ENCODE measurements at places on chromosomes 7 and 10. TPM values are rescaled to one million over a fixed set of nuclear protein-coding genes. Genes with fewer than 3 reads are reported as not detected.

The STEAP4 gene
- 0.19 TPM for polyA plus RNA-seq

GRCh38 chr10:121428867-121429266 lies 169.4 kb downstream of the FGFR2 start:
- DNase-seq = no peak

DNA sequence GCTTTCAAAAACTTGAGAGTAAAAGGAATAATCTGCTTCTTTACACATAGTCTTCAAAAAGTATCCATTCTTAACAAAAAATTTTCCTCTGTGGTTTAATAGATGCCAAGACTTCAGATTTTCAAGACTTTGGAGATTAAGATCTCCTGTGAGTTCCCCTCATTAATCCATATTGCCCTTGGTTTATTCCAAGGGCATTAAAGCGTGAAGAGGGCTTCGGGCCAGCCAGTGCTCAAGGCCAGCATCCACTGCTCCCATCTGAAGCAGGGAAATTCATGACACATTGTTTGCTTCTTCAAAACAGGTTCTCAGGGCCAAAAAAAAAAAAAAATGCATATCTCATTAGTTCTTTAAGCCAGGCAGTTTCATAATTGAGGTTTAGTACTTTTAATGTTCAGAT lies 137.3 kb upstream of the RHOBTB1 start:
- DNase-seq = no peak

DNA sequence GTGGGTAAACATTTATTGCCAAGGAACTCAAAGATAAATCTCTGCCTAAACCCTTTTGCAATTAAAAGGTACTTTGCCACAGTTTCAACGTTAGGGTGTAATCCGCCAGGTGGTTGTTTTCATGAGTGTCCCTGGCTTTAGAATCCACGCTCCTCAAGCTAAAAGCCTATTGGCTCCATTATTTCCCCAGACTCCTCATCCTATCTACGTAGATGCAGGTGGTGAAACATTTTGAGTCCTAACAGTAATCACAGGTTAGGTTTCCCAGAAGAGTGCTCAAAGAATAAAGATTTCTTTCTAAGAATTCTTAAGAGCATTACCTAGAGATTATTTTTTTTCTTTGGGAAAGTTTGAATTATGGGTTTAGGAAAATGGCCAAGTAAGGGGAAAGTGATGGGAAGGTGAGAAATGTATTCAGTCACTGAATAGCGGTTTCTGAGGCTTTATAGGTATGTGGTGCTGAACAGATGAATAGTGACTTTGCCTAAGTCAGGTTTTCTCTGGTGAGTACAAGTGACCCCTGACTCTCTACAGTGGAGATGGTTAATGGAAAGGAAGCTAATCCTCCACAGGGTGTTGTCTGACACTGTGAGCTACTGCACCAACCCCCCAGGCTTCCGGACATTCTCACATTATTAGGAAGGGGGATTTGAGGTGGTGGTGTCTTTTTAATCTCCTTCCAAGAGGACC lies 60.2 kb downstream of the NRP1 start:
- no peak for DNase-seq

DNA sequence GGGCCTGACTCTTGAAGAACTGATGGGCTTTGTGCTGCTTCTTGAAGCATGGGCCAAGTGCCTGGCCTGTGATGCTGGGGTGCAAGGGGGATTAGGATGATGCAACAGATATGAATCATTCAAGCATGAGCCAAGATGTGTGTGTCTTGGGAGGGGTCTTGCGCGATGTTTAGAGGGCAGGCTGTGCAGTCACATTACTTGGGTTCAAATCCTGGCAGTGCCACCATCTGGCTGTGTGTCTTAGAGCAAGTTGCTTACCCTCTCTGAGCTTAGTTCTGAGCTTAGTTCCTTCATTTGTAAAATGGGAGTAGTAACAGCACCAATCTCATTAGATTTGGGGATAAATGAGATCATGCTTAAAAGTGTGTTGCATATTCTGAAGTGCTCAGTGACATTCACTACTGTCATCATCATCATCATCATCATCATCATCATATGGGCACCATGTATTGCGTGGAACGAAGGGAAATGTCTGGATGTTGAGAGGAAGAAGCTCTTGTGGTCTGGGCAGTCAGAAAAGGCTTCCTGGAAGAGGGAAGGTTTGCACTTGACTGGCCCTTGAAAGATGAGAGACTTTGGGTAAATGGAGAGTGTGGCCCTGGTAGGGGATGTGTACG lies 9.3 kb downstream of the UNC5B start:
- no peak for DNase-seq

GRCh38 chr10:80261316-80262030 lies 28.0 kb downstream of the MAT1A start:
- DNase-seq = no peak

- DNase-seq = peak; percentile 28
Observed at GRCh38 chr10:85413570-85413969, 953.0 kb downstream of the GRID1 start.

GRCh38 chr7:80536426-80536825 lies 24.6 kb upstream of the GNAT3 start:
- DNase-seq = no peak

DNA sequence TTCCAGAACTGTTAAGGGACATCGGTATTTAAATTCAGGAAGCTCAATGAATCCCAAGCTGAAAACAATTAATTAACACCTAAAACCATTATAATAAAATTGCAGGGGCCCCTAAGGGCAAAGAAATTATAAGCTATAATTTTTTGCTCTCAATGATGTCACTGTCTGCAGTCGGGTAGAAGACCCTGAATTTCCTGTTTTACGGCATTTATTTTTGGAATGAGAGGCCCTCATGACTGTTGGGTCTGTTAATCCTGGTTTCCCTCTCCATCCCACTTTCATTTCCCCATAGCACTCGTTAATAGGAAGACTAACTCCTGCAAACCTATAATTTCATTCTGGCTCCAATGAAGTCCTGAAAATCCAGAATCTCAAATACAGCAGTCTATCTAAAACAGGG lies 25.8 kb upstream of the GPR37 start:
- DNase-seq = no peak

The PRSS2 gene
- polyA plus RNA-seq = not detected

The LRRC4 gene
- 7.8 TPM for polyA plus RNA-seq

GRCh38 chr10:60703266-60704041 lies 74.8 kb upstream of the CDK1 start:
- no peak for DNase-seq

The PLCE1 gene
- 2.7 TPM for polyA plus RNA-seq

The PON1 gene
- 28.8 TPM for polyA plus RNA-seq

- no peak for DNase-seq
Observed at GRCh38 chr7:157614457-157615020, 277.7 kb downstream of the DNAJB6 start.

DNA sequence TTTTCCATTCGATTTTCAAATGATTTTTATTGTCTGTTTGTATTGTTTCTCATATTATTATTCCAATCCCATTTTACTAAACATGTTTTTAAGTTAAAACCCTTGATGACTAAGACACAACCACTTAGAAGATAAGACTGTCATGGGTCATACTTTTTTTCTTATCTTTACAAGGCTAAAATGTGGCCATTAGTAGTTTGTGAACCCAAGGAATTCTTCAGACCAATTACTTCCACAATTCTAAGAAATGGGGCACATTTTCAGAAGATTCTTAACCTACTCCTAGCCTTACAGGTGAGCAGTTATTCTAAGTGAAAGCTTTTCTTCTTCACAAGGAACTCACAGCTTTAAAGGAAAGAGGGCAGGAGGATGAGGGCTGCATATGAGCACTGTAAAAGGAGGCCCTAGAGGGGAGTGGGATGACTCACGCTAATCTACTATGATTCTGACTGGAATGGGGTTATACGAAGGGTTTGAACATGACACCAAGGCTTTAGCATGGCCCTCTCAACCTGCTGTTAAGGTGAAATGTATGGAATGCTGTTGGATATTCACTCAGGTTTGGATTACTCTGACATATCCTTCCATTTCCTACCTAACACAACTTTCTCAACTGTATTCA lies 81.0 kb downstream of the SORCS1 start:
- DNase-seq = no peak

- peak; percentile 83 for DNase-seq
Observed at GRCh38 chr10:78579995-78580394, 488.8 kb upstream of the ZMIZ1 start.

DNA sequence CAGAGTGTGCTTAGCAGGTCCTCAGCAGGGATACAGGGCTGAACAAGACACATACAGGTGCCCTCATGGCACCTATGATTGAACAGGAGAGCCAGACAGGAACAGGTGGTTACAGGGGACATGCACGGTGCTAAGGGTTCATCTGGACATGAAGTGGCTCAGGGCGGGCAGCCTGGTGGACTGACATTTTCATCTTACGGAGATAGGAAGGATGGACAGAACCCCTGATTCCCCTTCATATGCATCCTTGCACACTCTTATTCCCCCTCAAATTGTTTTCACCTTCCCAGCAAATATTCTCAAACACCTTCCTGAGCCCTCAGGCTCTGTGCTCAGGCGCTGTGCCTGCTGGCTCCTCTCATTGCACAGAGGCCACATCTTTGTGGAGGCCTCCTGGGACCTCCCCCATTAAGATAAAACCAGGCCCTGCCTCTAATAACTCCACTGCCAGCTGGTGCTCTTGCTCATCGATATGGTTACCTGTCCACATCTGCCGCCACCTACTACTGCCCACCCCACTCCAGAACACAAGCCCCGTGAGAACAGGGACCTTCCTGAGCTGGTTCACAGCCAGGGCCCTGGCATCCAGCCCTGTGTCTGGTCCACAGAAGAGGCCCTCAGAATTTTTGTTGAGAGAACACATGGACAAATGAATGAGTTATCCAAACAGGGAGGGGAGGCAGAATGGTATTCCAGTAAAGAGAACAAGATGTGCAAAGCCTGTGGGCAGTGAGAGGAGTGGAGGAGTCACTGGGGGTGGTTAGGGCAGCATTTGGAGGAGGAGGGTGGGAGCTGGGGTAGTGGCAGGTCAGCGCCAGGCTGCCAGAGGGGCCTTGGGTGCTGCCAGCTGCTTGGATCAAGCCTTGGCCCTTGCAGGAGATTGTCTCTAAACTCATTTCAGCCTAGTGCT lies 68.9 kb upstream of the AQP1 start:
- no peak for DNase-seq

GRCh38 chr10:20977300-20977699 lies 80.2 kb upstream of the NEBL start:
- DNase-seq = no peak

GRCh38 chr7:41232086-41232485 lies 470.8 kb downstream of the INHBA start:
- DNase-seq = no peak

GRCh38 chr10:129898706-129899268 lies 65.3 kb downstream of the EBF3 start:
- peak; percentile 60 for DNase-seq

DNA sequence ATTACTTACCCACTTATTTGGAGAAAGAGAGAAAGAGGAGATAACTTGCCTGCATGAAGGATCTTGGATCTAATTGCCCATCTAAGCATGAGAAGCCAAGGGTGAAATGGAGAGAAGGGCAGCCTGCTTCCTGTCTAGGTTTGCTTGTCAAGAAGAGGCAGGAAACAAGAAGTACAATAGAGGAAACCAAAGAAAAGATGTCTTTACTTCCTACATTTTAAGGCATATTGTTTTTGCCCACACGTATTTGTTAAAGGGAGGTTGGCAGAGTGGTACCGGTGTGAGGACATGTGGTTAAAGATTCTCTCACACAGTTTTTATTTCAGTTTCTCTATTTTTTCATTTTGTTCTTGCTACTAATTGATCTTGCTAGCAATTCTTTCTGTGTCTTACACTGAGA lies 6.0 kb upstream of the TAS2R38 start:
- no peak for DNase-seq

DNA sequence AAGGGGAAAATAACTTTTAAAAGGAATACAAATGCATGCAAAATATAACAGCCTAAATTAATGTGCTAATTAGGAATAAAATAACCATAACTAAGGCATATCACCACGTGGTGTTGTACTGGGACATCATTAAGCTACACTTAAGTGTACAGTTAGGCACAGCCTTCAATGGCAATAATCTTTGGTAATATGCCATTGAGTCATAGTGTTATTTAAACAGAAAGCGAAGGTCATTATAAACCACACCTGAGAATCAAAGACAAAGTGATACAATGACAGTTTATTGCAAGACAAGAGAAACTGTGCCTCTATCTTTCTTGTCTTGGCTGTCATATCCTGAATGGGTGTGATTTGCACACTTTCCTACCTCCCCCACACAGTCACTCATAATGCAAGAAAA lies 30.5 kb upstream of the AUTS2 start:
- no peak for DNase-seq

The GTPBP4 gene
- polyA plus RNA-seq = 24.9 TPM

DNA sequence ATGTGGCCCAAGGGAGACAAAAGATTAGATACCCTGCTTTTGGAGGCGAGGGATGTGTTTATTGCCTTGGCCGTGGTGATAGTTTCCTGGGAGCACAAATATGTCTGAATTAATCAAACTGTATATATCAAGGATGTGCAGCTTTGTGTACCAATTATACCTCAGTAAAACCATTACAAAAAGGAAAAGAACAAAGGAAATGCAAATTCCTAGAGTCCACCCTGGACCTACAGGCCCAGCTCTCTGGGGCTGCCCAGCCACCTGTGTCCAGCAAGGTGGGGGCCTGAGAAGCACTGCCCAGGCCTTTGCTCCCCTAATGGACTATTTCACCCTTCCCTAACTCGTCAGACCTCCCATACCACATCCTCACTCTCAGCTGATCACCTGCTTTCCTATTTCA lies 20.5 kb downstream of the ANKRD16 start:
- DNase-seq = no peak

The GLUD1 gene
- 117 TPM for polyA plus RNA-seq

DNA sequence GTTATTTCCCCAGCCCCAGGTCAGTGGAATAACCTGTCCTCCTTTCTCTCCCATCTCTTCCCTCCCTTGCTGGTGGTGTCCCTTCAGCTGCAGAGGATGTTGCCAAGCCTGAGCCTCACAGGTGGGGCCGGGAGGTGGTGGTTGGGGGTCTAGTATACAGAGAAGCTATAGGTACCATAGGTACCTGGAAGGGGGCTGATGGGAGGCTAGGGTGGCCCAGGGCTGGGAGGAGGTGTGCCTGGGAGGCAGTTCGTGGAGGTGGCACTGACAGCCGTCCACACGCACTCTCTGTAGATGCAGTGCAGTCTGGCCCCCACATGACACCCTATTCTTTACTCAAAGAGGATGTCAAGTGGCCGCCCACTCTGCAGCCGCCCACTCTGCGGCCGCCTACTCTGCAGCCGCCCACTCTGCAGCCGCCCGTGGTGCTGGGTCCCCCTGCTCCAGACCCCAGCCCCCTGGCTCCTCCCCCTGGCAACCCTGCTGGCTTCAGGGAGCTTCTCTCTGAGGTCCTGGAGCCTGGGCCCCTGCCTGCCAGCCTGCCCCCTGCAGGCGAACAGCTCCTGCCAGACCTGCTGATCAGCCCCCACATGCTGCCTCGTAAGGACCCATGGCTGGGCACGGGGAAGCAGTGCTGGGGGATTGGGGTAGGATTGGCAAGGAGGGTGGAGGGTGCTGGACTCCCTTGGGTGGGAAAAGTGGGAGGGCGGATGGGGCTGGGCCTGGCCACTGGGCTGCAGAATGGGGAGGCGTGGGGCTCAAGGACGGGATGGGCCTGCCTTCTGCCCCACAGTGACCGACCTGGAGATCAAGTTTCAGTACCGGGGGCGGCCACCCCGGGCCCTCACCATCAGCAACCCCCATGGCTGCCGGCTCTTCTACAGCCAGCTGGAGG lies 9.5 kb downstream of the IRF5 start:
- DNase-seq = no peak

The TPK1 gene
- polyA plus RNA-seq = 0.70 TPM

GRCh38 chr10:19111501-19112267 lies 63.1 kb downstream of the MALRD1 start:
- no peak for DNase-seq
